ENCODE measurements at places on chromosomes 6 and 20.

DNA sequence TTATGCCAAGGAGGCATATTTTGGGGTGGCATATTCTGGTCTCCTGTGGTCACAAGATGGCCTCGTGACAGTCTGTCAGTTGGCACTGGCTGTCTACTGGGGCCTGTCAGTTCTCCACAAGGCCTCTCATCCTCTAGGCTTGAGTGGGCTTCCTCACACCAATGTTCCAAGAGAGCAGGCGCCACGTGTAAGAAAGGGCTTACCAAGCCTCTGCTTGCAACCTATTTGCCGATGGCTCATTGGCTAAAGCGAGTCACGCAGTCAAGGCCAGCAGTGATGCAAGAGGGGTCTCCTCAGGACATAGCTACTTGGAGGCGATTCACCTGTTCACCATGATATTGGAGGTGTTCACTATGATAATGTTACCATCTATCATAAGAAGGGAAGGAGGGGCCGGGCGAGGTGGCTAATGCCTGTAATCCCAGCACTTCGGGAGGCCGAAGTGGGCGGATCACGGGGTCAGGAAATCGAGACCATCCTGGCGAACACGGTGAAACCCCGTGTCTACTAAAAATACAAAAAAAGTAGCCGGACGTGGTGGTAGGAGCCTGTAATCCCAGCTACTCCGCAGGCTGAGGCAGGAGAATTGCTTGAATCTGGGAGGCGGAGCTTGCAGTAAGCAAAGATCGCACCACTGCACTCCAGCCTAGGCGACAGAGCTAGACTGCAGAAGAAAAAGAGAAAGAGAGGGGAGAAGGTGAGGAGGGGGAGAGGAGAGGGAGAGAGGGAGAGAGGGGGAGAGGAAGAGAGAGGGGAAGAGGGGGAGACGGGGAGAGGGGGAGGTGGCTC, 35.3 kb downstream of the C6orf52 start:
- DNase-seq, result no peak
- H3K27me3 ChIP-seq, result no peaks in the 10 kb centered on the region
- no peaks in the 10 kb centered on the region for H3K4me1 ChIP-seq
- H3K36me3 ChIP-seq, result no peaks in the 10 kb centered on the region

DNA sequence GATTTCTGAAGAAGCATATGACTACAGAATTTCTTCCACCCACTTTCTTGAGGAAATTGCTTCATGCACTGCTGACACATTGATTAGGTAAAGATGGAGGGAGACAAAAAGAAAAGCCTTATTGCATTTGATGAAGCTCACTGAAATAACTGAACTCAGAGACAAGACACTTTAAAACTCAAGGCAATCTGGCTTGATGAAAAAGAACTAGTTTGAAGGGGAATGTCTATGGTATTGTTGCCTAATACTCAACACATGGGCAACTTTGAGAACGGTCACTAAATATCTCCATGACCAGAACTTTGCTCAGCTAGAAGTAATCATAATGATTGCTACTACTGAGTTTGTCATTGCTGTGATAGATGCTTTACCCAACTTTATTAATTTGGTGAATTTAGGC, 38.1 kb downstream of the HTR1B start:
- no peak overlapping the region for H3K27ac ChIP-seq
- H3K4me3 ChIP-seq, result no peak overlapping the region
- no peaks in the 10 kb centered on the region for H3K36me3 ChIP-seq
- H3K27me3 ChIP-seq, result no peaks in the 10 kb centered on the region

GRCh38 chr6:100266494-100267401, 198.0 kb downstream of the SIM1 start:
- no peaks in the 10 kb centered on the region for H3K4me1 ChIP-seq
- no peak overlapping the region for H3K27ac ChIP-seq
- no peaks in the 10 kb centered on the region for H3K36me3 ChIP-seq
- no peak for DNase-seq
- H3K4me3 ChIP-seq, result no peak overlapping the region

DNA sequence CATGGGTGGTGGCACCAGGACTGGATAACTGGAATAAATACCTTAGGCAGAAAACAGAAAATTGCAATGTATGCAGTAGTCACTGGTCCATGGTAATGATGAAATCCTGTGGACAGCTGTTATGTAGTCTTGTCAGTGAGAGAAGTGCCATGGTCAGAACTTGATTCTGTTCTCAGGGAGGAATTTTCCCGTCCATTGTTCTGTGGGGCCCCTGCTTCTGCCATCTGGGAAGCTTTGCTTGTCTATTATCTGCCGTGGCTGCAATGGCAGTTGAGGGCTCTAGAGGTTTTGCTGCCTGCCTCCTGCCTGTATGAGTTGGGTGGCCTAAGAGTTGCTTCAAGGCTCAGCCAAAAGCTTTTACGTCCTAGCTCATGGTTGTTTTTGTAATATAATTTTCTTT, 126.8 kb upstream of the SLC35B3 start:
- H3K27me3 ChIP-seq, result no peaks in the 10 kb centered on the region
- H3K27ac ChIP-seq, result no peak overlapping the region
- no peaks in the 10 kb centered on the region for H3K4me1 ChIP-seq
- H3K4me3 ChIP-seq, result no peak overlapping the region
- DNase-seq, result no peak

GRCh38 chr6:34914358-34914757, 25.3 kb downstream of the ANKS1A start:
- no peaks in the 10 kb centered on the region for H3K36me3 ChIP-seq
- DNase-seq, result no peak
- H3K4me3 ChIP-seq, result no peak overlapping the region
- no peaks in the 10 kb centered on the region for H3K4me1 ChIP-seq
- no peaks in the 10 kb centered on the region for H3K27me3 ChIP-seq

- H3K4me3 ChIP-seq, result peak overlapping the region; percentile 78
- H3K36me3 ChIP-seq, result peaks cover 1% of the 10 kb centered on the region
- H3K27me3 ChIP-seq, result no peaks in the 10 kb centered on the region
- peak overlapping the region; percentile 99 for H3K27ac ChIP-seq
- no peaks in the 10 kb centered on the region for H3K4me1 ChIP-seq
- DNase-seq, result peak; percentile 66
Observed at GRCh38 chr6:43628393-43629103, 516 bp downstream of the GTPBP2 start.

- DNase-seq, result no peak
- H3K27ac ChIP-seq, result no peak overlapping the region
- no peaks in the 10 kb centered on the region for H3K36me3 ChIP-seq
- H3K4me3 ChIP-seq, result no peak overlapping the region
Observed at GRCh38 chr20:41154436-41155176, 17.3 kb downstream of the PLCG1 start.

GRCh38 chr6:169337886-169338445, 84.3 kb upstream of the THBS2 start:
- no peak overlapping the region for H3K4me3 ChIP-seq
- no peak for DNase-seq
- H3K36me3 ChIP-seq, result no peaks in the 10 kb centered on the region

DNA sequence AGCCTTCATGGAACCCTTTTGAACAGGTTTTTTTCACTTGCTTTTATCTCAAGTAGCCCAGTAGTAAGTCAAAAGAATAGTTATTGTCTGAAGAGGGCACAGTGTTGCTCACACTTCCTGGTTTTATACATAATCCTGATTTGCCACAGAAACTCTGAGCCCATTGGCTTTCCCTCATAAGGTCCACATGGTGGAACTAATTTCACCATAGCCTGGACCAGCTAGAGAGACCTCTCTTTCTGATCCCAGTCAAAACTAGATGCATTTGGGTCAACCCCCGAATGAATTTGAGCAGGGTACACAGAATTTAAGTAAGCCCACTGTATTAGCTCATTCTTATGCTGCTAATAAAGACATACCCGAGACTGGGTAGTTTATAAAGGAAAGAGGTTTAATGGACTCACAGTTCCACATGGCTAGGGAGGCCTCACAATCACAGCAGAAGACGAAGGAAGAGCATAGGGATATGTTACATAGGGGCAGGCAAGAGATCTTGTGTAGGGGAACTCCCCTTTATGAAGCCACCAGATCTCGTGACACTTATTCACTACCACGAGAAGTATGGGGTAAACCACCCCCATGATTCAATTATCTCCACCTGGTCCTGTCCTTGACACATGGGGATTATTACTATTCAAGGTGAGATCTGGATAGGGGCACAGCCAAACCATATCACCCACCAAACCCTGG, 6.2 kb downstream of the RWDD2A start:
- peaks cover 13% of the 10 kb centered on the region for H3K4me1 ChIP-seq
- no peaks in the 10 kb centered on the region for H3K36me3 ChIP-seq
- H3K4me3 ChIP-seq, result no peak overlapping the region
- DNase-seq, result no peak
- H3K27ac ChIP-seq, result peak overlapping the region; percentile 10
- no peaks in the 10 kb centered on the region for H3K27me3 ChIP-seq

DNA sequence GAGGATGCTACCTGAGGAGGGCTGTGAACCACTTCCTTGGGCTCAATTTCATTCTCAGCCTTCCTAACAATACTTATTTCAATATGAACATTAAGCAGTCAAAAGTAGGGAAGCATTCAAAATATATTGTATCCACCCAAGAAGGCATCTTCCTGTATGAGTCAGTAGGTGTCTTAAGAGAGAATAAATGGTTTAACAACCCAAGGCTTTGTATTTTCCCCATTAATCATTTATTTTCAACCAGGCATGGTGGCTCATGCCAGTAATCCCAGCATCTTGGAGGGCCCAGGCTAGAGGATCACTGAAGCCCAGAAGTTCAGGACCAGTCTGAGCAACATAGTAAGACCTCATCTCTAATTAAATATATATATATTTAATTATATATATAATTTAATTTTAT, 74.5 kb upstream of the MARCKS start:
- peaks cover 25% of the 10 kb centered on the region for H3K4me1 ChIP-seq
- H3K27me3 ChIP-seq, result no peaks in the 10 kb centered on the region
- H3K36me3 ChIP-seq, result no peaks in the 10 kb centered on the region
- H3K4me3 ChIP-seq, result no peak overlapping the region
- DNase-seq, result no peak

- no peaks in the 10 kb centered on the region for H3K4me1 ChIP-seq
- H3K36me3 ChIP-seq, result no peaks in the 10 kb centered on the region
- H3K4me3 ChIP-seq, result no peak overlapping the region
- H3K27me3 ChIP-seq, result no peaks in the 10 kb centered on the region
- H3K27ac ChIP-seq, result no peak overlapping the region
- no peak for DNase-seq
Observed at GRCh38 chr6:99189823-99190721, 159.4 kb downstream of the FAXC start.

DNA sequence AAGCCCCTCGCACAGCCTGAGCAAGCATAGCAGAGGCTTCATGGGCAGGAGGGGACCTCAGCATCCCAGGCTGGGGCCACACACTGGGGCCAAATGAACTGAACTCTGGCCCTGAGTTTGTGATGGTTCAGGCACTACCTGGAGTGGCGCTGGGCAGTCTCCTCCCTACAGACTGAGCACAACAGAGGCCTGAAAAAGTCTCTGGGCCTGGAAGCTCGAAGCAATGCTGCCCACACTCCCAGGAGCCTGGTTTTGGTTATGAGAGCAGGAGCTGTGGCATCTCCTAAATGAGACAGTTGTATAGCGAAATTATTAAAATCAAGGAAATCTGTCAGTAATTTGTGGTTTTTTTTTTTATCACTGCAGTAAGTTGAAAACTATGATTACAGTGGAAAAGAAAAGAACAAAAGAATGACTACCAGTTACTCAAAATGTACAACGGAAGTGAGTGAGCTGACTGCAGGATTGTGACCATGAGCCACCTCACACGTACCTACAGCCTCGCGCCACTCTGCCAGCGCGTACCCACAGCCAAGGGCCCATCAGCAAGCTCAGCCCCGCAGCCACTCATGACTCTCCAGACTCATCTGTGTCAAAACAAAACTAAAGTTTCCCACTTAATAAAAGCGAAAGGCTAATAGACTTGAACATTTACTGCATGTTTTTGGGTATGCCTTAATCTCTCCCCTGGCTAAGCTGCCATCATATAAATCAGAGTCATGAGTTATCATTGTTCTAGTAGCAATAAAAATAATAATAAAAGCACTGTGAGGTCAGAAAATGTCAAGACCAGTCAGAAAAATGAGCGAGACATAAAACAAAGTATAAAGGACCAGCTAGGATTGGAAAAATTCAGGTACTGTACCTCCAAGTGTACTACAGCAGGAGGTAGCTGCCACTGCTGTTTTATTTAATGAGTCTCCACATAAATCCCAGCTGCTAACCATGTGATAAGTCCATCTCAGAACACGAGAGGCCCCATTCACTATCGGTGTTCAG, 177.0 kb downstream of the FOXC1 start:
- H3K4me1 ChIP-seq, result no peaks in the 10 kb centered on the region
- no peak overlapping the region for H3K27ac ChIP-seq

DNA sequence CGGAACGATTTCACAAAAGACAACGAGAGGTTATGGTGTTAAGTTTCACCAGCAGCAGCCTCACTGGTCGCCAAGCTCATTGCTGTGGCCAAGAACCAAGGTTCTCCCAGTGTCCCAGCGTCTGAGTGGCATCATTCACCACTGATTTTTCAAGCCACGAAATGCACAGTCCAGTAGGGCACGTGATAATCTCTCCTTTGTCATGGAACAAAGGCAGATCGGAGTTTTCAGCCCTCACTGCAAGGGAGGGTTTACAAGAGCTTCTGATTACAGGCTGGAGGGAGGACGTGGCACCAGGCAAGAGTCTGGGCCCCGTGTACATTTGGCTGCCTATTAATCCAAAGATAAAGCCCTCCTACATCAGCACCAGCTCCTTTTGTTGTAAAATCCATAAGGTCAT, 2.0 kb downstream of the CD24 start:
- peak overlapping the region; percentile 0 for H3K4me3 ChIP-seq
- no peak for DNase-seq
- no peak overlapping the region for H3K27ac ChIP-seq
- peaks cover 11% of the 10 kb centered on the region for H3K4me1 ChIP-seq

GRCh38 chr20:62710886-62711702, 2.5 kb downstream of the NTSR1 start:
- peaks cover 4% of the 10 kb centered on the region for H3K27me3 ChIP-seq
- H3K27ac ChIP-seq, result no peak overlapping the region
- no peak for DNase-seq
- no peaks in the 10 kb centered on the region for H3K36me3 ChIP-seq

GRCh38 chr6:160277546-160277945, 18.9 kb upstream of the SLC22A2 start:
- no peaks in the 10 kb centered on the region for H3K4me1 ChIP-seq
- no peaks in the 10 kb centered on the region for H3K36me3 ChIP-seq
- DNase-seq, result no peak
- no peak overlapping the region for H3K4me3 ChIP-seq

- no peak overlapping the region for H3K4me3 ChIP-seq
- no peak for DNase-seq
- no peak overlapping the region for H3K27ac ChIP-seq
- no peaks in the 10 kb centered on the region for H3K27me3 ChIP-seq
- H3K36me3 ChIP-seq, result peaks cover 6% of the 10 kb centered on the region
Observed at GRCh38 chr6:30887901-30888815, 3.8 kb downstream of the DDR1 start.

DNA sequence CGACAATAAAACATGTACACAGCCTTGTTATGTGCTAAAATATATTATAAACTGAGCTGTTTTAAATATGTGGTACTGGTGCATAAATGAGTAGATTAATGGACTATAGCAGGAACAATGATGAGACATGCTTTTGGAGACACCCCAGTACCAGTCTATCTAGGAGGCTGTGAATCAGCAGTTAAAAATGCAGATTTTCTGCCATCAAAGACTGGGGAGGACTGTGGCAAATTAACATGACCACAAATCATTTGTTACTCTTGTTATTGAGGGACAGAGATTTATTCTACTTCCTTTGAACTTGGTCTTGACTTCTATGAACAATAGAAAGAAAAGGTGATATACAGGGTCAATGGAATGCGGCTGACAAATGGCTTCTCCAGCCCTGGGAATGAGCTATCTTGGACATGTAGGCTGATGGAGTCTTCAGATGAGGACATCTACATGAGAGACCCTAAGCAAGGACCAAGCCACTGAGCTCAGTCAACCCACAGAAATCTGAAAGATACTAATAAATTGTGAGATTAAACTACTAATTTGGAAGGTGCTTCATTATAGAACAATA, 551.7 kb upstream of the GJE1 start:
- no peaks in the 10 kb centered on the region for H3K4me1 ChIP-seq
- no peaks in the 10 kb centered on the region for H3K27me3 ChIP-seq
- DNase-seq, result no peak
- no peak overlapping the region for H3K4me3 ChIP-seq
- no peaks in the 10 kb centered on the region for H3K36me3 ChIP-seq

All from Caco-2 (cell line).